ENCODE measurements at places on chromosomes 2 and 18.

GRCh38 chr2:160076241-160076640, 13.8 kb upstream of the PLA2R1 start:
- no peak for DNase-seq

DNA sequence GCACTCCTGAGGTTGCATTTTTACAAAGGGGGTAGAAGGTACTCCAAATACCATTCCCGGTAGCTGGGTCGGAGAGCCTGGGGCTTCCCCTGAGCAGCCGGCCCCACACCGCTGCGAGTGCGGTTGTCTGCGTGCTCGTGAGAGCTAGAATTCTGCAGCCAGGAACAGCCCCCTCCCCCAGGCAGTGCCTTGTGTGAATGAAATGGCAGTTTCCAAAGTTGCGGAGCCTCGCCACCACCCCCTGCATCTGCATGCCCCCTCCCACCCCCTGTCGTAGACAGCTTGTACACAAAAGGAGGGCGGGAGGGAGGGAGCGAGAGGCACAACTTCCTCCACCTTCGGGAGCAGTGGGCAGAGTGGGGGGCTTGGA, 1.1 kb downstream of the MYCN start:
- peak; percentile 50 for DNase-seq

DNA sequence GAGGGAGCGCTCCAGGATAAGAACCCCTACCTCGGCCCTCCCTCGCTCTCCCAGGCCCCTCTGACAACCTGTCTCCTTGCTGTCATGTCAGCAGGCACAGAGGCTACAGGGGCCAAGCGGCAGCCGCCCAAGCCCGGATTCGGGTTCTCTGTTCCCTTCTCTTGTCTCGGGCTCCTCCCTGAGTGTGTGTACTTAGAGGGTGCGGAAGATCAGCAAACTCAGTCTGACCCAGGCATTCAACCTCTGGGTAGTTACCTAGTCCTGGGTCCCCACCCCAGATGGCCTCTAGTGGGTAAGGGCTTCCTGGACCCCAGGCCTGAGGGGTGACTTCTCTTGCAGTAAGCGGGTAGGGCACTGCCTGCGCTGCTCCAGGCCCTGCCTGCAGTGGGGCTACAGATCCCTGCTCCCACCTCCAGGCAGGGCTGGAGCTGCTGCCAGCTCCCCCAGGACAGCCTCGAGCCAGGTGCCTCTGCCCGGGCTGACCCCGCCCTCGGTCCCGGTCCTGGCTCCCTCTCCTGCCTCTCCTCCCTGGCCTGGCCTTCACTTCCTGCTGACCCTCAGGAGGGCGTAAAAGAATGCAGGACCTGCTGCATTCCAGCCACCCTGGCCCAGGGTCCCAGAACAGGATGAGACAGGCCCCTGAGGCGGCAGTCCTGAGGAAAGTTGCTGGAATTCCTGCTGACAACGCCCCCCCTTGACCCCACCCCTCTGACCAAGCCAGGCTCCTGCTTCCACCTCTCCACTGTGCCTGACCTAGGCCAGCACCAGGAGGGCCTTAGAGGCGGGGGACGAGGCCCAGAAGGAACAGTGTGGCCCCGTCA, 22.0 kb downstream of the GPC1 start:
- DNase-seq: no peak

GRCh38 chr2:213227458-213227857, 56.8 kb upstream of the SPAG16 start:
- DNase-seq: no peak

GRCh38 chr2:46381263-46381849, 84.1 kb downstream of the EPAS1 start:
- no peak for DNase-seq

DNA sequence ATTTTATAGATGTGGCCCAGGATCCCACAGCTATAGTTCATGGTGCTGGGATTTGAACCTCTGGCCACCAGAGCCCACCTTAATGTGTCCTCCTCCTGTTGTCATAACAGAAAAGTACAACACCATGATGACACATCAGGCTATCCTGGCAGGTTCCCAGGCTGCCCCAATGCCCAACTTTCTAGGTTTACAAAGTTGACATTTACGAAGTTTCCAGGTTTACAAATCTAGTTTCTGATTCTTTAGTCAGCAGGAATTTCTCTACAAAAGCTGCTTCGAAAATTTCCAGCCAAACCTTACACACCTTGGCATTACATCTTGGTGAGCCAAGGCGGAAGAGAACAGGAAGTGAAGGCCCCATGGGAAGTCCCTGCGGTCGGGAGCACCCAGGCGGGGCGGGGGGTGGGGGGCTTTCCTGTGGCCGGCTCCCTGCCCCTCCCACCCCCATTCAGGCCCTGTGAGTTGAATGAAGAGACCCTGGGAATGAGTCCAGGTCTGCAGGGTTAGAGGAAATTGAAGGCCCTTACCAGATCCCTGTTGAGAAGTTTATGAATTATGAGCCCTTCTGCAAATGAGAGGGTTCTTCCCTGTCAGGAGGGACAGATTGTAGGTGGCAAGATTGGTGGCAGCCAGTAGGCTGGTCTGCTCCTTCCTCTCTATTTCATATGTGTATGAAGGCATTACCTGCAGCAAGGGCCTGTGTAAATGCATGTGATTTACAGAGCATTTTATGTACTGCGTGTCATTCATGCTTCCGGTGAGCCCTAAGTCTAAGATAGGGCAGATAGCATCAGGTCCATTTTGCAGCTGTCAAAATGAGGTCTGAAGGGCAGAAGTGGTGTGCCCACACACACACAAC, 11.1 kb upstream of the IL1RN start:
- DNase-seq: no peak

DNA sequence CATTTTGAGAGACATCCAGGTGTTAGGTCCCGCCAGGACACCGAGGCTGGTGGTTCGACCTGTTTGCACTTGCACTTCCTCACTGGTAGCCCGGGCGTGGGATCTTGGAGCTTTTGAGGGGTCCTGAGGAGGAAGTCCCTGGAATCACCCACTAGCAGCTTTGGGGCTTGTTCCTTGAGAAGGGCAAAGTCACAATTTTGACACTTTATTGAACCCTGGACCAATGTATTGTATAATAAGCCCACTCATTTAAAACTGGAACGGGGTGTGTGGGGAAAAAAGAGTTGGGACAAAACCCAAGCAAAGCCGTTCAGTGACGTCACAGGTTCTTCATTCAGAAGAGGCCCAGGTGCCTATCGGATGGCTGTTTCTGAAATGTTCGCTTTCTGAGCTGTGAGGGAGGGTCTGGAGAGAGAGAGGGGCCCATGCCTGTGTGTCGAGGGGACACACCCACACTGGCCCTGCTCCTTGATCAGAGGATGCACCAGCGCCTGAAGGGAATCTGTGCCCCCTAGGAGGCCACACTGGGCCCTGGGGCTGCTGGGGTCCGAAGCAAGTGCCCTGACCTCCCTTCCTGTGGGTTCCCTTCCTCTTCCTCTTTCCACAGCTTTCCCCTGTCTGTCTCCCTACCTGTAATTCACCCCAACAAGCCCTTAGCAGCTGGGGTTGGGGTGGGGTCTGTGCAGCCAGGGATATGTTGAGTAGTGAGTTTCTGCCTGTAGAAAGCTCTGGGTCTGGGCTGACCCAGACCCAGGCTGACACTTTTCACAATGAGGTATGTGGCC, 2.6 kb downstream of the LPIN1 start:
- no peak for DNase-seq

GRCh38 chr2:179856205-179856604, 5.2 kb downstream of the ZNF385B start:
- DNase-seq: peak; percentile 11

GRCh38 chr2:197675246-197675645, at the start of gene RFTN2:
Gene RFTN2 (minus strand): TSS chr2:197675587. CDS start chr2:197675458, 129 bp downstream.
- no peak for DNase-seq

DNA sequence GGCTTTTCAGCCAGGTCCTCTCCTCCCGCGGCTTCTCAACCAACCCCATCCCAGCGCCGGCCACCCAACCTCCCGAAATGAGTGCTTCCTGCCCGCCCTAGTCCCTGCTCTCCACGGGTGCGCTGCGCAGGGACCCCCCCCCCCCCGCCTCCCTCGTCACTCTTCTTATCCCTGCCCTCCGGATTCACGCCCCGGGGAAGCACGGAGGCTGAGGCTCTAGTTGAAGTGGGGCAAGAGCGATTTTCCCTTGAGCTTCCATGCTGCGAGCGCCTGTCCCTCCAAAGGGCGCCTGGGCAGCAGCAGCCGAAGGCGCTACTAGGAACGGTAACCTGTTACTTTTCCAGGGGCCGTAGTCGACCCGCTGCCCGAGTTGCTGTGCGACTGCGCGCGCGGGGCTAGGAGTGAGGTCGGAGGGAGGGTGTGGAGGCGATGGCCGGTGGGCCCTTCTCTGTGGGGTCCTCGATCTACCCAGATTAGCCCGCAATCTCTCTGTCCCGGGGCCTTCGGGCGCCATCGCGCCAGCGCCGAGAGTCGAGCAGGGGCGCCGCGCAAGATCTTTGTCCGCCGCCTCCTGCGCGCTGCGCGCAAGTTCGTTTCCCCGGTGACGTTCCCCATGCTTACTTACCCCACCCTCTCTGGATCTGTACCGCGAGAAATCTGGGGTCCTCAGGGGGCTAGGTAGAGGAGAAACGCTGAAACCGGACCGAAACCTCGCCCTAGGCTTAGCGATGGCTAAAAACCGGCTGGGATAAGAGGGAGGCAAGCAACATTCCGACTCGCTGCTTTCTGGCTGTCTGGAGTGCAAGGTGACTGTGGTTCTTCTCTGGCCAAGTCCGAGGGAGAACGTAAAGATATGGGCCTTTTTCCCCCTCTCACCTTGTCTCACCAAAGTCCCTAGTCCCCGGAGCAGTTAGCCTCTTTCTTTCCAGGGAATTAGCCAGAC, 677 bp downstream of the GAD1 start:
- no peak for DNase-seq

- no peak for DNase-seq
Observed at GRCh38 chr2:236998236-236998635, 87.5 kb upstream of the COPS8 start.

DNA sequence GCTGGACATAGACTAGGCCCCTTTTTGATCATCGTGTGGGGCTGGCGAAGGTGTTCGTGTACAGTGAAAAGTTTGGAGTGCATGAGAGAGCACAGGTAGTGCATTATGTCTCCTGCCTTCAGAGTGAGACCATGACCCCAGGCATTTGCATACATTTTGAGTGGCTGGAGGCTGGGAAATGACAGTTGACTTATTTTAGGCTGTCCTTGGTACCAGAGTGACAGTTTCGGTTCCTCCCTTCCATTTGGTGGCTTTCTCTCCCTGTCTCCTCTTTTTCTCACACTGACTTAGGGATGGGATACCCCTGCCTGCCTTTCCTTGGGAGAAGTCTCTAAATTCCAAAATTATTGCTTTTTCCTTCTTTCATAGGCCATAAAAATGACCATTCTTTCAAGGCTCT, 20.1 kb downstream of the SERPINB12 start:
- no peak for DNase-seq

- DNase-seq: no peak
Observed at GRCh38 chr2:237588044-237588696, 2.4 kb downstream of the RAB17 start.

- no peak for DNase-seq
Observed at GRCh38 chr18:8299054-8299980, 309.9 kb upstream of the RAB12 start.

DNA sequence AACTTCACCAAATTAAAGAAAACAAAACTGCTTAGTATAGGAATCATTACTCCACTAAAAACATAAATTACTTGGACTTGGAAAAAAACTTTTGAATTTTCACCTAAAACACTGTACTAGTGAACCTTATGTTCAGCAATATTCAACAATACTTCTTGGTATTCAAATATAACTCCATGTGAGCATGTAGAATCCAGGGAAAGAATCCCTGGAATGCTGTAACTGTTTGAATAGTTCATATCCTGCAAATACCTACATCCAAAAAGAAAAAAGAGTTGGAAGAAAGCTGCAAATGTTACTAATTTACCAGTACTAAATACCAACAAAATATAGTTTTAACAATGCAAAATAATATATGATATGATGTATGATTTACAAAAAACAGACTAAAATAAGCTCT, 65.4 kb downstream of the IKZF2 start:
- DNase-seq: no peak

- DNase-seq: no peak
Observed at GRCh38 chr2:16319551-16320121, 346.0 kb downstream of the CYRIA start.

GRCh38 chr18:79221136-79221535, 151.9 kb downstream of the ATP9B start:
- DNase-seq: peak; percentile 12

DNA sequence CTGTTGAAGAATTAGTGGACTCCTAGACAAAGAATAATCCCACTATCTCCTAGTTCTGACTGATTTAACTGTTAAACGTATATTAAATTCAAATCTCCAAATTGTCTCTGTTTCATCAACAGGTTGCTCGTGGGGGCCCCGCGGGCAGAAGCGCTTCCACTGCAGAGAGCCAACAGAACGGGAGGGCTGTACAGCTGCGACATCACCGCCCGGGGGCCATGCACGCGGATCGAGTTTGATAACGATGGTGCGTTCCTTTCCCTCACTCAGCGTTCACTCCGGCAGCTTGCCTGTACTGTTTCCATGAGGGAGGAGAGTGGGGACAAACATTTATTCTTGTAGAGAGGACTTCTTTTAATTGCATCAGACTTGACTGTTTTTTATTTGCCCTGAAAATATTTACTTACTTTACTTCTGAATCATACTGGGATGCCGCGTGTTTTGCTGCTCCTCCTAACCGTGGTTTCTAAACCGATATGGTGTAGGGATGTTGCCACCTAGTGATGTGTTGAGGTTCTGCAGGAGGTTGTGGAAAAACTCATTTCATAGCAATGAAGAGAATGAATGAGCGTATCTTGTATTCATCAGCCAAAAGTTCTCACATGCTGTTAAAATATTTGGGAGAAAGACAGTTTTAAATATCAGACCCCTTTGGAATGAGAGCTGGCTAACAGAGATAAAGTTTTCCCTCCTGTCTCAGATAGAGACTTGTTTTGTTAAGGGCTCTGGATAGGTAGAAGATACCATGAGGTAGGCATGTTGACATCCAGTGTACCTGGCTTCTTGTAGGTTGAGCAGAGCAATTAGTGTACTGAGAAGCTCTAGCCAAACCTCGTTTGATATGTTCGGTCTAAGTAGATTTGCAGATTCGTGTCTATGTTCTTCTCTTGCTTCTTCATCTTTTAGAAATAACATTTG, 38.3 kb downstream of the ITGA6 start:
- DNase-seq: peak; percentile 71

- no peak for DNase-seq
Observed at GRCh38 chr18:51767293-51767692, 569.8 kb upstream of the MEX3C start.

GRCh38 chr18:43887491-43887890, 610.2 kb upstream of the SYT4 start:
- DNase-seq: no peak
